ENCODE measurements at places on chromosomes 2 and 18.
A peak's percentile ranks its signal among the peaks of the same experiment; 100 is the strongest.

DNA sequence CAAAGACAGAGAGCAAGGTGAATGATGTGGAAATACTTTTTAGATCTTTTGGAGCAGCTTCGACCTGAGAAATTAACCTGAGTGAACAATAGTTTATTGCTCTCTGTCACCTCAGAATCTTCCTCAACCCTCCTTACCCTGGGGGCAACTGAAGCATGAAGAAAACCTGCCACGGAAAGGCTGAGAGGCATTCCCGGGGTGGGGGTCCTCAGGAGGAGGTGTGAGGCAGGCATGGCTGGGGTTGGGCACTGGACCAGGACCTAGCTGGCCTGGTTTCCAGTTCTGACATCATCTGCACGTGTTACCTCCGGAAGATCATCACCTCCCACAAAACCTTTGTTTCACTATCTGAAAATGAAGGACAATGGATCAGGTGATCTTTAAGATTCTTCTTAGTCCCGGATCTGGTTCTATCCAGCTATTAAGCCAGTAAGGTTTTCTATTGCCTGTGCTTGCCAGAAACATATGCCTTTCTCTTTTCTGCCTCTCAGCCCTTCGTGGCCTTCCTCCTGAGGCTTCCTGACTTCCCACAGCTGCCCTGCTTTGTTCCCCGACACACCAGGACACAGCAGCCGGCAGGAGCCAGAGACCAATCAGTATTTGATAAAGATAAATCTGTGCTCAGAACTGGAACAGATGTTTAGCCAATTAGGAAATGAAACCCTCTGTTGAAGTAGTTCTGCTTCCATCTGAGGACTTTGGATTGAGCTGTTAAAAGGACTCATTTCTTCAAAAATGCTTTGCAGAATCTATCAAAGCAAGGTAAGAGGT lies 232.5 kb downstream of the TDRD15 start:
- no peak for DNase-seq

GRCh38 chr2:105034170-105034569 lies 3.7 kb upstream of the MRPS9 start:
- peak; percentile 25 for DNase-seq

DNA sequence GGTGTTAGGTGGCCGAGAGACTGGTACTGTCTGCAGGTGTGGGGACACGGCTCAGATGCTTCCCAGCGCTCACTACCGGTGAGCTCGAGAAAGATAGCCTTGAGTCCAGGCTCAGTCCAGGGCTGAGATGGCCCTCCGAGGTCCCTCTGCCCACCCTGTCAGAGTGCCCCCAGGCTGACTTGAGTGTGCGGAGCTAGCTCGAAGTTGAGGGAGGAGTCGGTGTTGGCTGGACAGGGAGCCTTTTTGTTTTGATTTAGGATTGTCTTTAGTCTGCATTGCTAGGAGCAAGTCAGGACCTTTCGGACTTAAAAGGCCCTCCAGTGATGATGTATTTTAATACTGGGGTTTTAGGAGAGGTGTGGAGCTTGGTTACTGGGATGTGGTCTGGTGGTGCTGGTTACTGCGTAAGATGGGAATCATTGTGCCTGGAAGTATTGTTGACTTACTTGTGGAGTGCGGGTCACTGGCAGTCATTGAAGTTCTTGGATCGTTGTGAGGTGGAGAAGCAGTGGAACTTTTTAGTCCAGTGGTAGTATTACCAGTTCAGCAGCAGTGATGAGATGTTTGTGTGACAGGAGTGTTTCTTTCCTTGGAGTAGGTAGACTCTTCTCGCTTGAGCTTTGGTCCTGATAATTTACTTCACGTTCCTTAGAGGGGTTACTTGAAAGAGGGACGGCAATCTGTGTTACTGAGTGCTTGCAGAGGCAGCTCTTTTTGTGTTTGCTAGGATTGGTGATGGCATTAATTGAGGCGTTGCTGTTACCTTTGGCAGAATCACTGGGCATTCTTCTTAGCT lies 633 bp downstream of the KIAA1328 start:
- peak; percentile 35 for DNase-seq

DNA sequence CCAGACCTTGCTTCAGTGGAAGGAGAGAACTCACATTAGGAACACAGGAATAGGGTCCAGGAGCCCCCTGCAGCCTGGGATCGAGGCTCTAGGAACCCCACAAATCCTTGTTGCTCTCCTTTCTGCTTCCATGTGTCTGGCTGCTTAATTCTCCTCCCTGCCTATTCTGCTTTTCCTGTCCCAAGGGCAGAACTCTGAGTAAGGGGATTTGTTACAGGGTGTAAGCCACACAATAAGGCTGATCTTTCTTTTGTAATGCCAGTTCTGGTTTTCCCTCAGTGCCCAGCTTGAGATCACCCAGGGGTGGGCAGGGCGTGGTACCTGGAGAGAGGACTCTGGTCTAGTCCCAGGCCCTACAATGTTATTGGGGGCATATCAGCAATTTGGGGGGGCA lies 119.6 kb upstream of the MGAT5 start:
- DNase-seq, result no peak

DNA sequence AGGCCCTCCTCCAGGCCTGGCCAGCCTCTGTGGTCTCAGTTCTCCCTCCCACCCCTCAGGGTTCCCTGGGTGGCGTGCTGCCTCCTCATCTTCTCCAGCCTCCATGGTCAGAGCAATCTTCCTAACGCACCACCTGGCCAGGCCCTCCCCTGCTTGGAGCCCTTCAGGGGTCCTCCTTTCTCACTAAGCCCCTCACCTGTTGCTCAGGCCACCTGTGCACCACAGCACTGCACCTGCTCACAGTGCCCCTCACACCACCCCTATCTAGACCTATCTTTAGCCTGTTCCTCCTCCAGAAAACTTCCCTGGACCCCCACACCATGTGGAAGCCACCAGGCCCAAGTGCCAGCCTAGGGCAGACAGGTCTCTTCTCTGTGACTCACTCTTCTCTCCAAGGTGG lies 267.1 kb downstream of the ATAD2B start:
- DNase-seq, result no peak
